ENCODE measurements at places on chromosomes 16 and 17.

DNA sequence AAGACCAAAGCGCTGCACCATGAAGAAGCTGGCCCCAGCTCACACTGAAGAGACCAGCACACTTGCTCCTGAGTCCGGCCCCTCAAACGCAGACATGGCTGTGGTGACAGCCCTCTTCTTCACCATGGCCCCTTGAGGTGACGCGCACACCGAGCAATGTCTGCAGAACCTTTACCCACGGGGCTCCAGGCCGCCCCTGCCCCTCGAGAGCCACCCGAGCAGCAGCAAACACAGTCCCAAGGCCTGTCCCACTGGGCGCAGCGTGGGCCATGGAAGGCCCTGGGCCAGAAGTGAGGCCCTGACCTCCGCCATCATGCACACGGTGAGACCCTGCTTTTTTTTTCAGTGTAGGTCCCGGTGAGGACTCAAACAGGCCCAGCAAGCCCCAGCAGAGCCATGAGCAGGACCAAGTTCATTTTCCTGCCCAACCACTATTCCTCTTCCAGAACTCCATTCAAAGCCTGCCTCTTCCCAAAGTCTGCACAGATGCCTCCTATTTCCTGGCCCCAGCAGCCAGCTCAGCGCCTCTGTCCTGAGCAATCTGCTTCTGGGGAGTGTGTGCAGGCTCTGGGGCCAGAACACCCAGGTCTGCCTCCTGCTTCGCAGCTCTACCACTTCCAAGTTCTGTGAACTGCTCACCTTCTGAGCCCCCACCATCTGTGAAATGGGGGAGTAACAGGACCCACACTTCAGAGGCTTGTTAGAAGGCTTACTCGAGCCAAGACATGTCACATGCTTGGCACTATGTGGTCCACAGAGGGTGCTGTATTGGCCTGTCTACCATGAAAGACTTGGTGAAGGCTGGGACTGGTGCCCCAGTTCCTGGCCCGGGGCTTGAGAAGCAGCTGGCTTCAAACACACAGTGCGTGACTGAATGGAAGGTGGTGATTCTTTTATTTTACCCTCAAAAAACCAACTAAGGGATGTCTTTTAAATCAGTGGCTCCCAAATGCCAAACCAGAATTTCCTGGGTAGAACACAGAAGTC, 35.7 kb upstream of the GSG1L start:
- no peaks in the 10 kb centered on the region for H3K27me3 ChIP-seq
- no peaks in the 10 kb centered on the region for H3K4me1 ChIP-seq
- no peak overlapping the region for H3K4me3 ChIP-seq
- H3K27ac ChIP-seq, result peak overlapping the region; percentile 79

DNA sequence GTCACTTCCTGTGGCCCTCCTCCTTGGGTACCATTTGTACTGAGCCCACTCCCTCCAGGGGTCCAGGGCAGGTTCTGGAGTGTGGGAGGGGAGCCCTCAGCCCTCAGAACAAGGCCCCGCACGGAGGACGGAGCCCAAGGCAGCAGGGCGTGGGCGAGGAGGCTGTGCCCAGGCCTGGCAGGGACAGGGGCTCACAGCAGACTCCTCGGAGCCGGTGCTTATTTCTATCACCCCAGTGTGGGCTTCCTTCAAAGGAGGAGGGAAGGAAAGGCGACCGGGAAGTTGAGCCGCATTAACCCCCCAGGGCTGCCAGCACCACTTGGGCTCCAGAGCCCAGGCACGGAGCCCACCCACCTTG, 54.0 kb downstream of the ABR start:
- no peak overlapping the region for H3K4me3 ChIP-seq
- H3K27me3 ChIP-seq, result no peaks in the 10 kb centered on the region
- peaks cover 5% of the 10 kb centered on the region for H3K4me1 ChIP-seq
- no peak overlapping the region for H3K27ac ChIP-seq
- H3K36me3 ChIP-seq, result no peaks in the 10 kb centered on the region

- no peak for DNase-seq
- H3K27me3 ChIP-seq, result peaks cover 33% of the 10 kb centered on the region
- no peaks in the 10 kb centered on the region for H3K4me1 ChIP-seq
- no peak overlapping the region for H3K4me3 ChIP-seq
Observed at GRCh38 chr16:49684696-49685095, 171.2 kb downstream of the ZNF423 start.

DNA sequence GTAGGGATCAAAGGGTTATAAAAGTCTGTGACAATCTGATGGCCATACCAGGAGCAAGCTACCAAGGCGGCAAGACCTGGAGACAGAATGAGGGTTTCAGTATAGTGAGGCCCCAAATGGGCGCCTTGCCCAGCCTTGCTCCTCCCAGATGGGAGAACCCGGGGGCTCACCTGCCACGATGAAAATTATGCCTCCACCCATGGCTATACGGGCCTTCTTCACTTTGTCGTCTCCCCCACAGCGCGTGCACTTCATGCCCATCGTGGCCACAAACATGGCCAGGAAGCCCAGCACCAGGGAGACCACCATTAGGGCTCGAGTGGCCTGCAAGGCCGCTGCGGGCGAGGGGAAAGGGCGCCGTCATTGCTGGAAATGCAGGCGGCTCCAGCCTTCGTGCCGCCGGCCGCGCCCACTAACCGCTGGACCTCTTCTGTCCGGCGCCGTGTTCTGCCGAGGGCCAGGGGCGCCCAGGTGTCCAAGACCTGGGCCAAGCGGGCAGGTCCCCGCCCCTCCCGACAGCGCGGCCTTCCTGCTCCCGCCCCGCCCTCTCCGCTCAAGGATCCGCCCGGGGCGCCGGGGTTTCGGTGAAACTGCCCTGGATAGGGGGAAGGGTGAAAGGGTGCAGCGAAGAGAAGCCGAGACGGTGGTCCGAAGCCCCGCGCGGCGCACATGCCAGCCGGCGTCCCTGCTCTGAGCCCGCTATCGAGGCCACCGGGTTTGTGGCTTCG, 1.5 kb downstream of the CLDN7 start:
- H3K27me3 ChIP-seq, result peaks cover 26% of the 10 kb centered on the region
- H3K27ac ChIP-seq, result peak overlapping the region; percentile 52
- peaks cover 41% of the 10 kb centered on the region for H3K36me3 ChIP-seq
- peak; percentile 42 for DNase-seq
- H3K4me1 ChIP-seq, result peaks cover 36% of the 10 kb centered on the region

GRCh38 chr16:50072730-50073129, 7.0 kb downstream of the HEATR3 start:
- DNase-seq, result no peak
- H3K27ac ChIP-seq, result peak overlapping the region; percentile 81
- no peaks in the 10 kb centered on the region for H3K27me3 ChIP-seq
- peaks cover 53% of the 10 kb centered on the region for H3K4me1 ChIP-seq

DNA sequence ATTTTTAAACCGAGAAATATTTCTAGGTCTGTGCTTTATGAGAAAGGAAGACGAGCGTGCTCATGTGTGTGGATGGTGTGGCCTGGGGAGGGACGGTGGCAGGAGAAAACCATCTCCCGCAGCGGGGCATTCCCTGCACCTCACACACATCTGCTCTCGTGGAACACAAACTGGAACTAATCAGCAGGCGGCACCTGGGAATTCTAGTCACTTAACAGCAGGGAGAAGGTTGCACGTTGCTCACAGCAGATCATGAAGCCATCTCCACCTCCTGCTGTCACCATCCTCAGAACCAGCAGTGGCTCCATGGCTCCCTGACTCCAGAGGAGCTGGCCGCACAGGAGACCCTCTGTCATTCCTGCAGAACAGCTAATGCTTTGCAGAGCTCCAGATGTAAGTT, 35.2 kb downstream of the ADCY9 start:
- H3K36me3 ChIP-seq, result no peaks in the 10 kb centered on the region
- H3K27me3 ChIP-seq, result no peaks in the 10 kb centered on the region
- H3K4me3 ChIP-seq, result no peak overlapping the region
- no peak overlapping the region for H3K27ac ChIP-seq

DNA sequence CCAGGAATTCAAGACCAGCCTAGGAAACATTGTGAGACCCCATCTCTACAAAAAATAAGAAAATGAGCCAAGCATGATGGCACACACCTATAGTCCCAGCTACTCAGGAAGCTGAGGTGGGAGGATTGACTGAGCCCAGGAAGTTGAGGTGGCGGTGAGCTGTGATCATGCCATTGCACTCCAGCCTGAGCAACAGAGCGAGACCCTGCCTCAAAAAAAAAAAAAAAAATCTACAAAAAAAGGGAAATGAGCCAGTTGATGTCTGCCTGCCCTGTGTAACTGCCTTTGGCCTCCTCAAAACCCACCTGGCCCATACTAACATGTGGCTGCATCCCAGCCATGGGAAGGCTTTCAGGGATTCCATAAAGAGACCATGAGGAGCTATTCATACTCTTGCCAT, 4.5 kb downstream of the RANBP10 start:
- no peak for DNase-seq
- H3K27me3 ChIP-seq, result no peaks in the 10 kb centered on the region
- peaks cover 83% of the 10 kb centered on the region for H3K36me3 ChIP-seq
- peak overlapping the region; percentile 25 for H3K4me3 ChIP-seq

GRCh38 chr17:77622647-77623046, 335.9 kb upstream of the TNRC6C start:
- no peak overlapping the region for H3K27ac ChIP-seq
- no peaks in the 10 kb centered on the region for H3K27me3 ChIP-seq

GRCh38 chr17:44444735-44445105, 55.3 kb upstream of the ITGA2B start:
- no peaks in the 10 kb centered on the region for H3K27me3 ChIP-seq
- no peak overlapping the region for H3K4me3 ChIP-seq
- H3K36me3 ChIP-seq, result peaks cover 17% of the 10 kb centered on the region

GRCh38 chr16:49527611-49528010, 154.0 kb downstream of the C16orf78 start:
- H3K4me1 ChIP-seq, result peaks cover 8% of the 10 kb centered on the region
- no peaks in the 10 kb centered on the region for H3K27me3 ChIP-seq
- no peaks in the 10 kb centered on the region for H3K36me3 ChIP-seq
- no peak overlapping the region for H3K27ac ChIP-seq

DNA sequence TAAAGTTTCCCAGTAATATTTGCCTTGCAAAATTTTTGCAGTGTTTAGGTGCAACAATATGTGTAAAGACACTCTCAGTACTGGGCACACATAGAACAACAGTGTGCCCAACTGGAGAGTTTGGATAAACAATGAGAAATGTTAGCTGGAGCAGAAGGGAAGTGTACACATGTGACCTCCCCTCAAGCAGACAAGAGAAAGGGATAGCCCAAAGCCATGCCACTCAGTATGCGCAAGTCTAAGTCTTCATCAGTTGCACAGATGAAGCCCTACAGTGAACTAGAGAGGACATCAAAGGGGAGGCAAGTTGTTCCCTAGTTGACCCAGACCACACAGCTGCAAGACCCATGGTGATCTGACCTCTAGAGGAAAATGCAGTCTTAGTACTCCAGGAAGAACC, 97.9 kb upstream of the CDH11 start:
- H3K4me3 ChIP-seq, result no peak overlapping the region
- no peaks in the 10 kb centered on the region for H3K36me3 ChIP-seq

DNA sequence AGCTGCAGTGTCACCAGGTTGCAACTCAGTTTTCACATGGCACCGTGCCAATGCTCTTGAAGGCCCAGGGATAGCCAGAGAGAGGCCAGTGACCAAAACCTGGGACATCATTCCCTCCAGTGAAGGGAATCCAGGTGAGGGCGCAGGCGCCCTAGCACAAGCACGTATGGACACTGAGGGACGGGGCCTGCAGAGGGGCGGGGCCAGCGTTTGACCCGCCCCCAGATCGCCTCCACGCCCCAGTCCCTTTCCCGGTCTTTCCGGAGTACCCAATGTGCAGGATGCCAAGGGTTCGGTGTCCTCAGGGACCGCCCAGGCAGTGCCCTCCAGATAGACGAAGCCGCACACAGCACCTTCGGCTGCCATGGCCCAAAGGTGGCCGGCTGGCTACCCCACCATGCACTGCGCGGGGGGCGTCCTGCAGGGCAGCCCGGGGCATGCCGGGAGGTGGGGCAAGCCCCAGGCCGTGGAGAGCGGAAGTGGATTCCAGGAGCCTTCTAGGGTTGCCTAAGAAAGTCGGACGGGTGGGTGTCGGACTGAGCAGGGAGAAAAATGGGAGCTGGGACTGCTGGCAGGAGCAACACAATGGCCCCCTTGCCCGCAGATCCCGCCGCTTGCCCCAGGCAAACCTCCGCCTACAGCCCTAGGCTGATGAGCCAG, 4.6 kb downstream of the SLC12A4 start:
- H3K4me1 ChIP-seq, result peaks cover 18% of the 10 kb centered on the region
- DNase-seq, result no peak
- H3K27ac ChIP-seq, result no peak overlapping the region
- H3K4me3 ChIP-seq, result no peak overlapping the region
- H3K27me3 ChIP-seq, result no peaks in the 10 kb centered on the region

GRCh38 chr16:57341441-57342303, 16.9 kb upstream of the CCL22 start:
- H3K4me1 ChIP-seq, result peaks cover 23% of the 10 kb centered on the region
- no peak overlapping the region for H3K4me3 ChIP-seq
- H3K27ac ChIP-seq, result no peak overlapping the region
- H3K36me3 ChIP-seq, result no peaks in the 10 kb centered on the region
- no peak for DNase-seq

DNA sequence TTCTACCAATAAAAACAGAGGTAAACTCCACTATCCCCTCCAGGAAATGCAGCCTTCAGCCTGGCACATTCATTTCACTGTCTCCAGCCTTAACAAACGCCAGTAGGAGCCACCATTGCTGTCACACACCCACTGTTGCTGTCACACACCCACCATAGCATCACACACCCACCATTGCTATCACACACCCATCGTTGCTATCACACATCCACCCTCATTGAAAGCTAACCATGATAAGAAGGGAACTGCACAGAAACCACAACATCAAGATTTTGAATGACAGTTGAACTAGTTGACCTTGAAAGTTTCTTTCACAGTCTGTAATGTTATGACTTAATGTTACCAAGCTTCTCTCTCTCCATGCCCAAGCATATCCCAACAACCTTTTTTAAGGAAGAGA, 38.1 kb downstream of the SHCBP1 start:
- H3K4me1 ChIP-seq, result peaks cover 3% of the 10 kb centered on the region
- no peak for DNase-seq
- H3K27me3 ChIP-seq, result no peaks in the 10 kb centered on the region
- H3K4me3 ChIP-seq, result no peak overlapping the region

DNA sequence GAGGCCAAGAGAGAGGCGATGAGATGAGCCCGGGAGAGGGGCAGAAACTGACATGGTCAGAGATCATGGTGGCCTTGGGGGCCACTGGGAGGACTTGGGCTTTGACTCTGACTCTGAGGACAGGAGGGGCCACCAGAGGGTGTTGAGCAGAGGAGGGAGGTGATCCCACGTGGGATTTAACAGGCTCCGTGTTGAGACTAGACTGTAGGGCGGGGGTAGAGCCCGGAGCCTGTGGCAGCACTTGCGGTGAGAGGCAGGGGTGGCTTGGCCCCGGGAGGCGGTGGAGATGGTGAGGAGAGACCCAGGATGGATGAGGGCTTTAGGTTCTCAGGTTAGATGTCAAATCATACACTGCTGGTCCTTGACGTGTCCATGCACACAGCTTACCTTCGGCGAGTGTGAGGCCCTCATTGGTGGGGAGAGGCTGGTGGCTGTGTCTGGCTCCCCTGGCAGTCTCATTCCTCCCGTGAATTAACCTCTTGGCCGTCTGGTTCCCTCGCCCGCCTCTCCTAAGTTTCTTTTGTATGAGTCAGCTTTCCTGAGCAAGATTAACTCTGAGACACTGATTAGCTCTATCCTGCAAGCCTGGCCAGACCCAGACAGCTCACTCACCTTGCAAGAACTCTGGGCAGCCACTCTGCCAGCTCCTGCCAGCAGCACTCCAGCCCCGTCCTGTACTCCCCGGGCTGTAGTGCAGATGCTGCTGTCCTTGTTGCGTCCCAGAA, 39.7 kb downstream of the VPS35L start:
- no peak overlapping the region for H3K4me3 ChIP-seq
- H3K36me3 ChIP-seq, result peaks cover 72% of the 10 kb centered on the region
- no peak for DNase-seq
- no peaks in the 10 kb centered on the region for H3K27me3 ChIP-seq
